Brain (organoid and tissue), 16 donors: ENCODE measurements at places on chromosomes 3 and 15.

DNA sequence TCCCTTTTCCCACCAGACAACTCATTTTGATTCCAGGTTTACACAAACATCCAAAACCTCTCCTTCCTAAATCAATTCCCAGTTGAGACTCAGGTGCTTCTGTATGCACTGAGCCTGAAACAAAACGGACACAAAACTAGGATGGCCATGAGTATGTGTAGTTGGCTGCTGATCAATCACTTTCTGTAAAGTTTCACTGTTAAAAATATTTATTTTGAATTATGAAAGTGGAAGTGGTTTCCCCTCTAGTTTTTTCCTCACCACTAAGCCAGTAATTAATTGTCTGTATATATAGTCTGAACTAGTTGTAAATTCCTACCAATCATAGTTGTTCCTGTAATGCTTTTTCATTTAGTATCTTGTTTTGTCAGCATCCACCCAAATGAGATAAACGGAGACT is 51.7 kb upstream of the TSPAN3 start:
- DNase-seq: no peak

- no peak for DNase-seq
Measured at GRCh38 chr3:131989318-131989717, 45.5 kb downstream of the CPNE4 start.

GRCh38 chr15:32641517-32642059 is at the start of gene SCG5:
SCG5 (plus strand) TSS chr15:32641710; CDS start chr15:32643593, 1,883 bp downstream.
- peak; percentile 95 for DNase-seq

GRCh38 chr3:115760716-115761115 is 137.4 kb downstream of the GAP43 start:
- peak; percentile 36 for DNase-seq

GRCh38 chr3:126451511-126451910 is 24.2 kb downstream of the ZXDC start:
- DNase-seq: no peak
